ENCODE measurements at places on chromosomes 7 and 10.

DNA sequence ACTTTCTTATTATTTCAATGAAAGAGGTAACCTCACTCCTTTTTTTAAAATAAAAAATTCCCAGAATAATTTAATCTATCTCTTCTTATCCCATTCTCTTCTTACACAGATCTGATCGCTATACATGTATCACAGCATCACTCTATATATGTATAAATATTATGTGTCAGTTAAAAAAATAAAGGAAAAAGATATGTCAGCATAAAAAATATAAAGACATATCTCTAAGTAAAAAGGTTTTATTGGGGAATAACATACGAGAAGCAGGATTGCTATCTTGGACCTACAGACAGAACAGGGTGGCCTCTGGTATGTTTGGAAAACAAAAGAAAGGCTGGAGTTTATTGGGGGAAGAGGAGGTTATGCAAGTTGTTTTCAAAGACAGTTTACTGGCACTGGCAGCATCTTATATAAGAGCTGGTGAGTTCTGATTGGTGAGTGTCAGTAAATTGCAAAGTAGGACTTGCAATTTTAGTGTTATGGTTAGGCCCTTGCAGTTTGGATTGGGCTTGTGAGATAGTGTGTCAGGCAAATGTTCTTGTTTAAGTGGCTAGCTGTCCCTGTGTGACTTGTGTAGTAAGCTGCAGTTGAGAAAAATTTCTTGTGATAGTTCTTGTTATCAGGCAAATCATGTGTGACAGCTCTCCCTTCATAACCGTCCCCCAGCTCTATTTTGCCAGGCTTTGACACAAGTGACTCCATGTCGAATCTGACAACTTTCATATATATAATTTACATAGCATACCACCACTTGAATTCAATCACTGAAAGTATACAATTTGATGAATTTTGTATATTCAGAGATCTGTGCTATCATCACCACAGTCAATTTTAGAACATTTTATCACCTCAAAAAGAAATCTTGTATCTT, 118.2 kb downstream of the HBP1 start:
- no peak for DNase-seq

GRCh38 chr7:90592033-90592432, 4.1 kb upstream of the CDK14 start:
- no peak for DNase-seq

- DNase-seq = no peak
Measured at GRCh38 chr7:151428378-151429236, 11.3 kb downstream of the CRYGN start.

GRCh38 chr7:64651632-64652165, 14.2 kb upstream of the ZNF107 start:
- no peak for DNase-seq

GRCh38 chr10:26438534-26439341, 597 bp downstream of the APBB1IP start:
- no peak for DNase-seq

DNA sequence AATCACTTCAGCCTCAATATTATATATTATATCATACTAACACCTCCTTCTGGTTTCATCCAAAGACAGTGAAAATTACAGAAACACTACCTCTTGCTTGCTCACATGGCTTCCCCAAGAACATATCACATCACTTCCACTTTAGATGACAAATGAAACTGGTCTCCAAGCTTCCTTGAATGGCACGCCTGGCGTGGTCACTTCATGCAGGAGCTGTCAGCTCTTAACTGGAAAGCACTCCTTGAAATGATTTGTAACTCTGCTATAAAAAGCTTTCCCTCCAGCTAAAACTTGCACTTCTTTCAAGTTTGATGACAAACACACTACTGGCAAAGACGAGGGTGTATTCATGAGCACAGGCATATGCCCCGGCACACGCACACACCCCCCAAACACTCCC, 84.1 kb upstream of the INHBA start:
- DNase-seq = no peak

- DNase-seq = no peak
Measured at GRCh38 chr7:40348126-40348728, 213.4 kb downstream of the SUGCT start.

- DNase-seq = no peak
Measured at GRCh38 chr7:98323597-98324322, 42.3 kb downstream of the BRI3 start.

DNA sequence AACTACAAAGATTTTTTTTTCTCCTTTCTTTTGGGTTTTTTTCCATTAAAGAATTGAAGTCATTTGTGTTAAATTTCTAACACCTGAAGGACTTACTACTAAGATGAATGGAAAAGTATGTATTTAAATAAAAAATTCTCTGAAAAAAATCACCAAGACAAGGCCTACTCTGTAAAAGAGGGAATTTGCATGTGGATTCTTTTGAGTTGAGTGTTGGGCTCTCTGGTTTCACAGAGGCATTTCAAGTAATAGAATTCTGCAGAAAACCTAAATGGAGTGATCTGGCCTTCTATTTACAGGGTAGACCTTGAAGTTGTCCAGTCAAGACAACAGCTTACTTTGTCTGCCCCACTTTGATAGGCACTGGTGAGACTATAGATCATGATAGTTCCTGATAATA, 4.1 kb downstream of the LRRC17 start:
- no peak for DNase-seq

DNA sequence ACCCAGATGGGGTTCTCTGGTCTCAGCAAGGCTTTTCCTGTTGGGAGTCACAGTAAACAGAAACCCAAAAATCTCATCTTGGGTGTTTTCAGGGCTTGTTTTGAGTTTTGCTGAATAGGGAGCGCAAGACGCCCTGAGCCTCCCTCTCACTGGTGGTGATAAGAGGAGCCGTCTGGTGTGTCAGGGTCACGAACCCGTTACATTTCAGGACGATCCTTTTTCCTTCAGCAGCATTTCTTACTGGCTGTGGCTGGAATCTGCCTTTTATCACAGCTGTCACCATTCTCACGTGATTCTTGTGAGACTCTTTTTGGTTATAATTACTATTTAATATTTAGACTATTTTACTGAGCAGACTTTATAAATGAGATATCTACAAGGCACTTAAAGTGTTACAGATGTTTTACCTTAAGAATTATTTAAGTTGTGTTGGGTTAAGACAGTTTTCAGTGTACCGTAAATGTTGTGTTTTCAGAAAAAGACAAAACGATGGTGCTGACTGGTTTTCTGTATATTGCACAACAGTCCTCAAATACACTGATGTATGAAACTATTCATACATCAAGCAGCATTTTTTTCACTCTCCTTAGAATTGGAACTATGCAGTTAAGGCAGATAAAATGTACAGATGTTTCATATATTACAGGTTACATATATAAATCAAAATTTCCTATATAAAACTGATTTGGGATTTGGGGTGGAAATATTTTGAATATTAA, 2.2 kb upstream of the GET4 start:
- no peak for DNase-seq

GRCh38 chr7:116433246-116433645, 66.3 kb upstream of the CAV2 start:
- DNase-seq = no peak

DNA sequence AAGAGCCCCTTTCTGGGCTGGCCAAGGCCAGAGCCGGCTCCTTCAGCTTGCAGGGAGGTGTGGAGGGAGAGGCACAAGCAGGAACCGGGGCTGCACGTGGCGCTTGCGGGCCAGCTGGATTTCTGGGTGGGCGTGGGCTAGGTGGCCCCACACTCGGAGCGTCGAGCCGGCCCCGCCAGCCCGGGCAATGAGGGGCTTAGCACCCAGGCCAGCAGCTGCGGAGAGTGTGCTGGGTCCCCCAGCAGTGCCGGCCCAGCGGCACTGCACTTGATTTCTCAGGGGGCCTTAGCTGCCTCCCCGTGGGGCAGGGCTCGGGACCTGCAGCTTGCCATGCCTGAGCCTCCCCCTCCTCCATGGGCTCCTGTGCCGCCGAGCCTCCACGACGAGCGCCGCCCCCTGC, 48.1 kb downstream of the SH2D4B start:
- DNase-seq = no peak

DNA sequence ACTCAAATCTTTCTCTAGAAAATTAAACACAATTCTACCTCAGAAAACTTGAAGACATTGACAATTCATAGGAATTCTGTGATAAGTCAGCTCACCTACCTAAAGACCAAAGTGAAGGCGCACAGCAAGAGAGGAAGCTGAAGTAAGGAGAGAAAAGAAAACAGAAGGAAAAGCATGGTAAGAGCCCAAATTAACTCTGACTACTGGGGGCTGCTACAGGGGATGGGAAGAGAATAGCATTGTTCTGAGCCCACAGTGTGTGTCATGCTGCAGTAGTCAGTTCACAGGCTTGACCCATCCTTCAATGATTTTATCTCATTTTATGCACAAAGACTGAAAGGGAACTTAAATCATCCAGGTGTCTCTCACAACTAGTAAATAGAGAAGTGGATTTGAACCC, 111.3 kb downstream of the PTEN start:
- DNase-seq = no peak

All from muscle of arm (tissue), 14 donors.